DND-41 (cell line): ENCODE measurements at places on chromosomes 1 and 21.
A peak's percentile ranks its signal among the peaks of the same experiment; 100 is the strongest.

GRCh38 chr1:30976143-30976542, 67.6 kb upstream of the SDC3 start:
- no peak for DNase-seq

- no peak for DNase-seq
Measured at GRCh38 chr21:17512253-17513213, at the start of gene CXADR. Gene CXADR, plus strand, starts transcription at chr21:17513043. Its CDS starts 87 bp downstream, at chr21:17513130.

DNA sequence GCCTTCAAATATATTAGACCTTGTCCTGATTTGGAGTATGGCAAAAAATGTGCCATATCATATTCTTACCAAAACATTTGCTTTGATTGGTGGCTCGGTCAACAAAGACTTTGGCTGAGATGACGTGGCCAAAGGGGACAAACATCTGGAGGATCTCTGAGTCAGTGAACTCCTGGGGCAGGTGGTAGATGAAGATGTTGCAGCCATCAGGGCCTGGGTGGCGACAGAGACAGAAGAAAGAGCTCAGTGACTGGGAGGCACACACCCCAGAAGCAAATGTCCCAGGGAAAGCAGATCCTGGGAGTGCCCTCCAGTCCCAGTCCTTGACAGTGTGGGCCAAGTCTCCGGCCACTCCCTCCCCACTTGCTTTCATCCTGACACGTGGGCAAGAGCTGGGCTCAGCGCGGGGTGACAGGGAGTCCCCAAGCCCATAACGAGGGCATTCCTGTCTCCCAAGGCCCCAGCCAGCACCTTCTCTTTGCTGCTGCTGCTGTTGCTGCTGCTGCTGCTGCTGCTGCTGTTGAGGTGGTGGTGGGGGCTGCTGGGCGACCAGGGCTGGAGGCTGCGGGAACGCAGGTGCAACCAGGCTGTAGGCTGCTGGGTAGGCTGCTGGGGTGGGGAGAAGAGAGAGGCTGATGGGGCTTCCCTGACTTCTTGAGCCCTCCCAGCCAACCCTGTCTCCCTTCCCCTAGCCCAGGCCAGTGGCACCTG, 10.7 kb downstream of the CELF3 start:
- peak; percentile 50 for DNase-seq

- no peak for DNase-seq
Measured at GRCh38 chr1:41476807-41477361, 7.6 kb downstream of the EDN2 start.

- no peak for DNase-seq
Measured at GRCh38 chr1:103900005-103900404, 150.3 kb downstream of the AMY1C start.

GRCh38 chr1:246126580-246126979, 380.5 kb downstream of the SMYD3 start:
- DNase-seq, result no peak

GRCh38 chr1:202951437-202951836, 6.7 kb downstream of the ADIPOR1 start:
- no peak for DNase-seq

DNA sequence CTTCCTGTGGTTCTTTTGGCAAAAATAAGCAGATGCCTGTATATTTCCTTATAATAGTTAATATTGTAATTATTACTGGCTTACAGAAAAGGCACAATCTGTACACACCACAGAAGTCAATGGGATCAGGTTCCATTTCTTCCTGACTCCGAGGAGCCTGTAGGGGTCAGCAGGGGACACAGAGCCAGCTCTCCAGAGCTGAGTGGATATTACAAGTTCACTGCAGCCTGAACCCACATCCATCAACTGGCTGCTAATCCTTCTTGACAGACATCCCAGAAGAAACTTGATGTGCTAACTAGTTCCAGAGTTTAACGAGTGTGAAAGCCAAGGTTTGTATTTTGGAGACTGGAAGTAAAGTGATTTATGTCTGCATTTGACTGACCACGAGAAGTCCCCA, 203.8 kb downstream of the LMX1A start:
- no peak for DNase-seq

DNA sequence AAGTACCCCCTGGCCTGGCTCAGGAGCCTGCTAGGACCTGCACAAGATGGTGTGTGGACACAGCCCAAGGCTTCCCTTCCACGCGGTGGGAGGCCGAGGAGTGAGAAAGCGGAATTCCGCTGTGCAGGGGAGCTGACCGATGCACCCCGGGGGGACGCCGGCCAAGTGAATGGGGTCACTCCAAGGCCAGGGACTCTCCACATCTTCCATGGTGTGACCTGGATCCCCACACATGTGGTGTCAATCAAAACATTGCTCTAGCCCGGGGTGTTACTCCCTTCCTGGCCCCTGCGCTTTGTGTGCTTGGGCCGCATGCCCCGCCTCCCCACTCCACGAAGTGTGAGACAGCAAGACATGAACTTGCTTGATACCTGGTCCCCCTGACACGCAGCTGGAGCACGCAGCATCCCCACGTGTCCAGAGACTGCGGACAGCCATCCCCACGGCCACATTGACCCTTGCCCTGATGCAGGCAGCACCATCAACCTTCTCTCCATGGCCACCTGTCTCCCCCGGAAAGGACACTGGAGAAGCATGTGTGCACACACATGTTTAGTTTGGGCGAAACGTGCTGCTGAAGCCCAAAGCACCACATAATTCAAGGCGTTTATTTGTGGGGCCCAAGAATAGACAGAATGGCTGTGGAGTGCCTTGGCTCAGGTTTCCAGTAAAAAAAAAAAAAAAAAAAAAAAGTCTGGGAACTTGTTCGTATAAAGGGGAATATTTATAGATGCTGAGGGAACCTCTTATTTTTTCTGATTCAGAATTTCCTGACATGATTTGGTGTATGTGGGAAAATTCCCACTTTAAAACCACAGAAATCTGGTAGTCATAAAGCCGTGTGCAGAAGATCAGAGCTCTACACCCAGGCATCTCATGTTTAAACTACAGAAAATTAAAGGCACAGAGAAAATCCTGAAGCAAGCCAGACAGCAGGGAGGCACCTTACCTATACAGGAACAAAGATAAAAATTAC, 171.7 kb downstream of the HUNK start:
- no peak for DNase-seq

DNA sequence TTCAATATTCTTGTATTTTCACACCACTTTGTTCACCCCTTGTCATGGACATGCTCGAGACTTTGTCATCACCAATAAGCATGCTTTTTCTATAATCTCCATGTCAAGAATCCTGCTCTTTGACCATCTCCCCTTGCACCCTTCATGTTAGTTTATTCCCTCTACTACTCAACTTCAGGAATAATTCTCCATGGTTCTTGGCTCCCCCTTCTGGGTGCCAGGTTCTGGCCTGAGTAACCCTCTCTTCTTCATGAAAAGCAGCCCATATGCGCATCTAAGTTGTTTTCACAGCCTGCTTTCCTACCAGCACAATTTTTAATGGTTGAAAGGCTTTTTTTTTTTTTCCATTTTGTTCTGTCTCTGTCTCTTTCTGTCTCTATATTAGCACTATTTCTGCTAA, 160.7 kb downstream of the LEPR start:
- DNase-seq, result no peak

- no peak for DNase-seq
Measured at GRCh38 chr1:2074944-2075740, 24.9 kb downstream of the PRKCZ start.

GRCh38 chr1:31243501-31244286, 4.0 kb upstream of the NKAIN1 start:
- DNase-seq, result no peak

DNA sequence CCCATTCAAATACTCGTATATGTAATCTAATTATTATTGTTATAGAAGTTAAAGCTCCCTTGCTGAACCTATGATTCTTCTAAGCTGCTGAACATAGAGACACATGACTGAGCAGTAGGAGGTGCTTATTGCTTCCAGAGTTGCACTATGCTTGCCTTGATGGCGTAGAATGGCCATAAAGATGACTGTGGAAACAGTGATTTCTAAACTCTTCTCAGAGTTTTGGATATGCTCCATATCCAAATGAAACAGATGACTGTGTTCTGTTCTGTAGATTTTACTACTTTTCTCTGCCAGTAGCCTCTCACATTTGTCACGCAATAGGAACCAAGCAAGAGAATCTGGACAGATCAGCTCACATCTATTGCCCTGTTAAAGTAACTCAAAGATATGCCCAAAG, 88.1 kb upstream of the CACYBP start:
- DNase-seq, result no peak

DNA sequence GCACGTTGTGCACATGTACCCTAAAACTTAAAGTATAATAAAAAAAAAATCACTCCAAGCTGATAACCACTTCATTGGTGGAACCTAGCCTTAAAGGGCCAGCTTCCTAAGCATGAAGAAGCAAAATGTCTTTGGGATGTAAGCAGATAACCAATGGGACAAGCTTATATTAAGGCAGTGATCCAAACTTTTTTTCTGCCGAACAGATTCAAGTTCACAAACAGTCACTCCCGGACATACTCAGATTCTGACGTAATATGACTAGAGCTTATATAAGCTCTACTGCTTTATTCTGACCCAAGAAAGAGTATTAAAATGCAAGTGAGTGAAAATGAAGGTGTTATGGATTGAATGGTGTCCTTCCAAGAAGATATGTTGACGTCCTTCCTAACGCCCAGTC, 44.9 kb upstream of the HIVEP3 start:
- DNase-seq, result no peak

DNA sequence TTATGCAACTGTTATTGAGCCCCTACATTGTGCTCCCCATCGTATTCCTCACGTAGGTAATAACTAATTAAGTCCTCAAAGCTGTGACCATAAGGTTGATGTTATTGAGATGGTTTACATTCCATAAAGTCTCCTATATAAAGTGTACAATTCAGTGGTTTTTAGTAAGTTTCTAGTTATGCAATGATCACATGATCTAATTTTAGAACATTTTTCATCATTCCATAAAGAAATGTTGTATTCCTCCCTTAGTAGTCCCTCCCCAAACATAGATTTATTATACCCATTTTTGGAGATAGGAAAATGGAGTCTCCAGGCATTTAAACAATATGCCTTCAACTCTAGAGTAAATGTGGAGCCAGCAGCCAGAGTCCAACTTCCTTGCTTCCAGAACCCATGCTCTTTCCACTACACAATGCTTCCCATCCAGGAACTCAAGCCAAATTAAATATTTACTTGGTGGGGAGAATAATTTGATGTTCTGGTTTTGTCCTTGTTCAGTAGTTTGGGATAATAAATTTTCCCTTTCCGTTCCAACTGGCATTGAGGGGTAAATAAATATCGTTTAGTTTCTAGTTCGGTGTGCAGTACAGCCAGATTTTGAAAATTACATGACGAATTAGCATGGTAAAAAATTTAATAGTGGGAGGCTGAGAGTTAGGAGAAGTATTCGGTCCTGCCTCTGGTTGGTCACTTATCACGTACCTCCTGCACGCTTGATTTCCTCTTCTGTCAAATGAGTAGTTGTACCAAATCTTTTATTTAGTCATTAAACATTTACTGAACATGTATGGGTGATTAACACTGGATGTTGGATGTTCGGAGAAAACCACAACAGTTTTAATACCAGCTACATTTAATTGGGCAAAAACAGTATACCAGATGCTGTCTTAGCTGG, 66.3 kb downstream of the CACHD1 start:
- no peak for DNase-seq

- no peak for DNase-seq
Measured at GRCh38 chr1:118155106-118155505, 29.9 kb downstream of the SPAG17 start.

- DNase-seq, result no peak
Measured at GRCh38 chr21:33388188-33388587, 15.0 kb upstream of the IFNGR2 start.

- no peak for DNase-seq
Measured at GRCh38 chr1:230094746-230095145, 27.7 kb downstream of the GALNT2 start.

GRCh38 chr1:35062518-35063196, 16.5 kb upstream of the ZMYM1 start:
- DNase-seq, result no peak
